ENCODE measurements at places on chromosomes 3 and 15.
A peak's percentile ranks its signal among the peaks of the same experiment; 100 is the strongest.

DNA sequence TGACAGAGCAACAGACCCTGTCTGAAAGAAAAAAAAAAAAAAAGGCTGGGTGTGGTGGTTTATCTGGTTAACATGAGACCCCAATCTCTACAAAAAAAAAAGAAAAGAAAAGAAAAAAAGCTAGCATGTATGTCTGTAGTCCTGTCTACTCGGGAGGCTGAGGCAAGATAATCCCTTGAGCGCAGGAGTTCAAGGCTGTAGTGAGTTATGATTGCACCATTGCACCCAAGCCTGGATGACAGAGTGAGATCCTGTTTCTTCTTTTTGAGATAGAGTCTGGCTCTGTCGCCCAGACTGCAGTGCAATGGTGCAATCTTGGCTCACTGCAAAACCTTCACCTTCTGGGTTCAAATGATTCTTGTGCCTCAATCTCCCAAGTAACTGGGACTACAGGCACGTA is 8.4 kb upstream of the DHX30 start:
- DNase-seq = peak; percentile 82

DNA sequence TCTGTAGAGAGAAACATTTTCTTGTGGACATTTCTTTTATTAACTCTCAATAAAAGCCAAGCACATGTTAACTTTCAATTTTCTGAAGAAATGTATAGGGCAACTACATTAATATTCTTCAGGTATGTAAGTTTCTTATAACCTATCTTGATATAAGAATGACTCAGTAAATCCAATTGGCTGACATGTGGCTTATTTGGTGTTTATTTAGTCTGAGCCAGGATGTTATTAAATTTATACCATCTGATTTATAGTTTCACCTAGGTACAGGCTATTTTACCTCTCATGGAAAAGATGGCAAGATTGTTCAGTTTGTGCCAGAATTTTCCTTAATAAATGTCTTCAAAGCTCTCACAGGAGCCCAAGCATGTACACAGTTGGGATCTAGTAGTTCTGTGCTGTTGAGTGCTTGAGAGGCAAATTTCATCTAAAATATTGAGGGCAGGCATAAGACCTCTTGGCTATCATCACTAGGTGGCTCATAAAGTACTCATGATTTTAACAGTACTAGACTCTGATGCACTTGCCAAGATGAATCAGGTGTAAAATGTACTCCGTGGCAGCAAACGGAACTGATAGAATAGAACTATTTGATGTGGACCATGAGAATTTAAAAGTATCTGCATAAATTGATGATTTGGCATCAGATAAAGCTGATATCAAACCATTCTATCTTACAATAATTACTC is 631.9 kb downstream of the RBMS3 start:
- DNase-seq = no peak

GRCh38 chr3:152192050-152192449 is 76.7 kb upstream of the MBNL1 start:
- DNase-seq = no peak

DNA sequence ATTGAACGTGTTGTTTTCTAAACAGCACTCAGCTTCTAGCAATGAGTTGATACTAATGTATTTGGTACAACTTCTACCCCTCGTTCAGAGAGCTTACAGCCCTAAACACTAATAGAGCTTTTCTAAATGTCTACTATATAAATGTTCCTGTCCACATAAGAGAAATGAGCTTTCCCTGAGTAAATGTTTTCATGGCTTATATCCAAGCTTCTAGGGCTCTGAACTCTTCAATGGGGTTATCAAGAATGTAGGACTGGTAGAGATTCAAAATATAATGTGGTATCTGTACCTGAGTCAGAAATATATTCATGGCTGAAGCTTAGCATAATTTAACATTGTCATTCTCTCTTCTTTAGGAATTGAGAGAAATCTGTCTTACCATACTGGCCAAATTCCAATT is 73.4 kb downstream of the SERPINI1 start:
- DNase-seq = no peak

GRCh38 chr3:126551839-126552687 is 6.7 kb downstream of the C3orf22 start:
- no peak for DNase-seq

DNA sequence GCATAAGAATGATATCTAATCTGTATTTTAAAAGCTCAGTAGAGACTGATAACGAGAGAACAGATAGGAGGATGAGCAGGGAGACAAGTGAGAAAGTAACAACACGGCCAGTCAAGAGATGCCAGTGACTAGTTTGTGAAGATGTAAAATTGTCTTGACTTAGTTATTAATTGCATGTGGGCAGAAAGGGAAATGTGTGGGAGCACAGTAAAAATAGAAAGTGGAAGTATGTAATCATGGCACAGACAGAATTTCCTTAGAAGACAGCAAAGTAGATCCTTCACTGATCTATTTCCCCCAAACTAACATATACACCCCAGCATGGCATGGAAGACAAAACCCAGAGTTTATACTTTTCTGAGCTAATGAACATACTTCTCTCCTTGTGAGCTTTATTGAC is 344.5 kb downstream of the FGF12 start:
- peak; percentile 7 for DNase-seq

DNA sequence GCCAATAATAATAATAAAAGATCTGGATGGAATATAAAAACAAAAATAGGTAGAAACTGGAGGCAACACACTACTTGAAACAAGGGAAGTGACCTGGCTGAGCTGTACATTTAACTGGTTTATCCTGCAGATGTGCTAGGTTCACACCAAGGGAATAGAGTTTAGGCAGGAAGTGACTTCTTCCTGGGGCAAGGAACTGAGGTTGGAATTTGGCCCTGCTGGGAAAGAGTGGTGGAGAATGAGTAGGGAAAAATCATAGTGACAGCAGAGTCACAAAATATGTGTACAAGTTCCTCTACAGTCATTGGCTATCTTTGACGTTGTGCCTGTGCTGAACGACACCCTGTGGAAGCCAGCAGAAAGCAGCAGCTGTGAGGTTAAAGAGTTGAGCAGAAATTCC is 44.1 kb downstream of the ARHGAP11B start:
- no peak for DNase-seq

- DNase-seq = no peak
Observed at GRCh38 chr3:82355228-82355627, 593.8 kb upstream of the GBE1 start.

GRCh38 chr15:65868546-65869125 is 655 bp upstream of the RAB11A start:
- no peak for DNase-seq

GRCh38 chr15:59993950-59994401 is 10.1 kb upstream of the FOXB1 start:
- DNase-seq = no peak

GRCh38 chr15:63597821-63598220 is 634 bp downstream of the FBXL22 start:
- DNase-seq = no peak

Data from MV-4-11 (cell line).